Left cardiac atrium (tissue), 4 donors: ENCODE measurements at places on chromosomes 13 and 19. TPM values are rescaled to one million over a fixed set of nuclear protein-coding genes. Genes with fewer than 3 reads are reported as not detected.

- DNase-seq: peak; percentile 58
Observed at GRCh38 chr13:102856557-102856956, 10.7 kb downstream of the ERCC5 start.

- DNase-seq: no peak
Observed at GRCh38 chr13:40813667-40814454, 24.4 kb downstream of the SLC25A15 start.

GRCh38 chr19:33830264-33830663, 33.6 kb downstream of the KCTD15 start:
- DNase-seq: no peak

DNA sequence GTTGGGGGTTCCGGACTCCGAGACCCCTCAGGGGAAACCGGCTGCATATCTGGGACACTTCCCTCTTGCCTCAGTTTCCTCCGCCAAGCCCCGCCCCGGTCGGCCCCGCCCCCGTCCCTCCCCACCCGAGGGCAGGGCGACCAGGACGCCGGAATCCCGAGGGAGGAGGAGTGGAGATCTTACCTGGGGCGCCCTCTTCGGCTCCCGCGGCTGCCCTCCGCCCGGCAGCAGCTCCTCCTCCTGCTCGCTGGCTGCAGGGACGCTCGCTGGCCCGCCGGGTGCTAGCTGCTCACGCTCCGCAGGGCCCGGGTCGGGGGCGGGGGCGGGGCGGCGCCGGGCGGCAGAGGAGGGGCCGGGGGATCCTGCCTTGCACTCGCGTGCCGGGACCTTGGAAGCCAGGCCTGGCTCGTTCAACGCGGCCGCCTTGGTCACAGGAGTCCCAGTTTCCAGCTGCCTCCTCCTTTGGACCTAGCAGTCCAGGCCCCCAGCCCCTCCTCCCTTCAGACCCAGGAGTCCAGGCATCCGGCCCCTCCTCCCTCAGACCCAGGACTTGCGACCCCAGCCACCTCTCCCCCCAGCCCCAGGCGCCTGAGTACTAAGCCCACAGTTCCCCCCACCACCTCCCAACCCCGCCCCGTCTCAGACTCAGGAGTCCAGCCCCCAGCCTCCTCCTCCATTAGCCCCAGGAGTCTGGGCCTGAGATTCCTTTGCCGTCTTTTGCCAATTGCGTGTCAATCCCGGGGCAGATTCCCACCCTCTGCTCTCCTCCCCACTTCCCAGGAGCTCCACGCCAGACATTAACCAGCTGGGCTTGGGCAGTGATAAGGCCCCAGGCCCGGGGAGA, at the start of gene NTF4:
Gene NTF4 (minus strand): TSS at position 51 of the 844 bp plus-strand sequence. CDS start 2,821 bp downstream, outside the sequence.
- DNase-seq: no peak

TRAPPC6A gene
- 14.3 TPM for total RNA-seq
